ENCODE measurements at places on chromosomes 7 and 10.

- DNase-seq: no peak
Observed at GRCh38 chr10:79047875-79048638, 20.7 kb upstream of the ZMIZ1 start.

- DNase-seq: no peak
Observed at GRCh38 chr10:77630507-77630848, 7.1 kb downstream of the KCNMA1 start.

GRCh38 chr10:132156382-132156781 lies 30.4 kb upstream of the DPYSL4 start:
- no peak for DNase-seq

DNA sequence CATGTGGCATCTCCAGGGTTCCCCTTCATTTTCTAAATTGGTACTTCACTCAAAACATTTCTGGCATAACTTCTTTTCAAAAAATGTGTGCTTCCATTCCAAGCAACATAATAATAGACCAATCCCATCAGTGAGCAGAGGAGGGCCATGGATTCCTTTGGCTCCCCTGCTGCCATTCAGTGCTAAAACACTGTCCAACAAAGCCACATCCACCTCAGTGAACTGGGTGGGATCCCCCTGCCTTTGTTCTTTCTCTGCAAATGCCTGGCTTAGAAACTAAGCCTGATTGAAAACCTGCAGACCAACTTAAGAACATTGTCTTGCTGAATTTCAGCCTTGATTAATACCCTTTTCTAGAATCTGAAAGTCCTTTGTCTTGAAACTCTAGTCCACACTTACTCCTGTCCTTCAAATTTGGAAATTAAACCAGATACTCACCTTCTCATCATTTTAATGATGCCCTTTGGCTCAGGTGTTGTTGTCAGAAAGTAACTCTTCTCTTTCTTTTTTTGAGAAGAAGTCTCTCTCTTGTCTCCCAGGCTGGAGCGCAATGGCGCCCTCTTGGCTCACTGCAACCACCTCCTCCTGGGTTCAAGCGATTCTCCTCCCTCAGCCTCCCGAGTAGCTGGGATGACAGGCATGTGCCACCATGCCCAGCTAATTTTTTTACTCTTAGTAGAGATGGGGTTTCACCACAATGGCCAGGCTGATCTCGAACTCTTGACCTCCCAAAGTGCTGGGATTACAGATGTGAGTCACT lies 132.3 kb downstream of the PLXNA4 start:
- DNase-seq: no peak

DNA sequence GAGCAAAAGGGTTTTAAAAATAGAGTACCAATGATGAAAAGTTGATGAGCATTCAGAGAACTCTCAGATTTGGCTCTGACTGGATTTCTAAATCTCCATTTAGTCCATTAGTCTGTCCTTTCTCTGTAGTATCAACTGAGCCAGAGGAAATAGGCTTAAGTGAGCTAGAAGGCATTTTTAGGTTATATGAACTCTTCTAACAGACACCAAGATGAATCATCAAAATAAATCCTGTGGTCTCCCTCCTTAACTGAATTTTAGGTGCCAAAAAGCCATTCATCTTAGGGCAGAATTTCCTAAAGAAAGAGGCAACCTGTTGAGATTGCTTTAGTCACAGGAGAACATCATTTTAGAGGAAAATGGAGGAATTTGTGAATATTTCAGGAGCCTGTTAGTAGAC lies 305.1 kb downstream of the AUTS2 start:
- DNase-seq: no peak

DNA sequence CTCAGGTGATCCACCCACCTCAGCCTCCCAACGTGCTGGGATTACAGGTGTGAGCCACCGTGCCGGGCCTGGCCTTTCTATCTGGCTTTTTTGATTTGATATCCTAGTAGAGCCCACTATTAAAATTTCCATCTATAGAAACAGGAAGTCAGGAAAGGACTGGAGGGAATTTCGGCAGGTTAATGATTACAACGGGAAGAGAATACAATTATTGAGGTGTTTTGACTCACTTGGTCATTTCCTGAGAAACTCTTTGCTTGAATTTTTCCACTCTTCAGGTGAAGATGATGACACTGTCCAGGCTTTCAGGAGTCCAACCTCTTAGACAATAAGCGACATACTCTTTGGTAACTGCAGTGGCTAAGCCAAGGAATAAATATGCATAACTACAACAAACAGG lies 1.1 kb upstream of the MKLN1 start:
- no peak for DNase-seq

GRCh38 chr10:75083972-75084833 lies 27.3 kb upstream of the SAMD8 start:
- DNase-seq: no peak

- no peak for DNase-seq
Observed at GRCh38 chr7:118517275-118517674, 292.8 kb downstream of the ANKRD7 start.

DNA sequence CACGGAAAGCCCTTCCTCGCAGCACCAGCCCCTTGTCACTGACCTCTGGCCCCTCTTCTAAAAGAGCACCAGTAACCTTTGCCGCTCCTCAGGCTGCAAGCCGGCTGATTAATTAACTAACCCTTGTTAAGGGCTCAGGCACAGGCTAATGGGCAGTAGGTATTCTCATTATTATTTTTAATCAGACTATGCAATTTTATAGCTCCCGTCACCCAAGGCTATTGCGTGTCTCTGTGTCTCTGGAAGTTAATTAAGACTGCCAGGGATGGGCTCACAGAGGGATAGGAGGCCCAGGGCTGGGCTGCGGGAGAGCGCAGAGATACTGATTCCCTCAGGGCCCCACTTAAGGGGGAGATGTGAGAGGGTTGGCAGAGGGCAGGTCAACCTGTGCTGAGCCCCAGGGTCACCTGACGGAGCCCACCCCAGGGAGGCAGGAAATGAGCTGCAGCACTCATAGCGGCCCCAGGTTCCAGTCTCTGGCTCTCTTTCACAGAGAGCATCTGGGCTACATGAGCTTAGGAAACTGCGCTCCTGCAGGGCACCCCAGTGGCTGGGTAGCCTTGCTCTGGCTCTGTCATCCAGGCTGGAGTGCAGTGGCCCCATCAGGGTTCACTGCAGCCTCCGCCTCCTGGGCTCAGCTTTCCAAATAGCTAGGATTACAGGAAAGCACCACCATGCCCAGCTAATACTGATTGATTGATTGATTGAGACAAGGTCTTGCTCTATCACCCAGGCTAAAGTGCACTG lies 92.2 kb upstream of the LRRC4 start:
- DNase-seq: no peak

- peak; percentile 96 for DNase-seq
Observed at GRCh38 chr7:158704524-158705233, at the start of gene NCAPG2. Gene NCAPG2 (minus strand): TSS chr7:158704804. CDS start chr7:158701899, 2,905 bp downstream.

DNA sequence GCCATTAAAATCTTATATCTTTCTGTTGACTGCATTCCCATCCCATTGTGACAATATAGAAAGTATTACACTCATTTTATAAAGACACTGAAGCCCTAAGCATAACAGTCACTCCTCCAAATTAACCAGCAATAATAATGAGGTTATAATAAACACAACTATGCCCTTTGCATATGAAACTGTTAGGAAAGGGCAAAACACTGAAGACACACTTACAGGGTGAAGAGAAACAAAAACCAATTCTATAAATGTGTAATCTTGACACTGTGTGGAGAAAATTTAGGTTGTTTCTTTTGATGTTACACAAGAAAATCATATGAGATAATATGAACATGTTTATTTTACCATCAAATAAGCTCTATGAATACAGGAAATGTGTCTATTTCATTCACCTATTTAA lies 14.0 kb upstream of the GPR37 start:
- DNase-seq: no peak

DNA sequence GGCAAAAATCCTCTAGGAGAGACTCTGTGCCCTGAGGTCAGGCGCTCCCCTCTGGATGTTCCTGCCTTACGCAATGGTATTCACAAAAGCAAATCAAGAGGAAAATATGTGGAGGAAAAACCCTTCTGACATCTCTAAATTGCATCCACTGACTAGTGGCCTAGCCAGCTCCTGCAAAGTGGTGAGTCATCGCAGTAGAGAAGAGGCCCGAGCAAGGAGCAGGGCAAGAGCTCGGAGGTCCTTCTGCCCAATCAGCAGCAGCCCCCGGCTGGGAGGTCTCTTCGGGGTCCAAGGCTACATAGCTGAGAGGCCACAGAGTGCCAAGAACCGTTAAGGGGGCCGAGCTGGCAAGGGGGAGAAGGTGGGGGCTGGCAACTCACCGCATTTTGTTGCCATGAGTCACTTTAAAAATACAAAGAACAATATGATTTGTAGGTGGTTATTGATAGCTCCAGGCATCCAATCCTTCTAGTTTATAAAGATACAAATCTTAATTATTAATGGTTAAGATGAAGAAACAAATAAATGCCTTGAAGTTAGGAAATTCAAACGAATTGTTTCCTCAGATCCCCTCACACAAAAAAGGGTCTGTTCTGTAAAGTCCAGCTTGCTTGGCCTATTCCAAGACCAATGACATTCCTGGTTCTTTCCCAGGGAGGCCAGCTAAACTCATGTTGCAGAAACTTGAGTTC lies 161.6 kb downstream of the PKD1L1 start:
- DNase-seq: no peak

DNA sequence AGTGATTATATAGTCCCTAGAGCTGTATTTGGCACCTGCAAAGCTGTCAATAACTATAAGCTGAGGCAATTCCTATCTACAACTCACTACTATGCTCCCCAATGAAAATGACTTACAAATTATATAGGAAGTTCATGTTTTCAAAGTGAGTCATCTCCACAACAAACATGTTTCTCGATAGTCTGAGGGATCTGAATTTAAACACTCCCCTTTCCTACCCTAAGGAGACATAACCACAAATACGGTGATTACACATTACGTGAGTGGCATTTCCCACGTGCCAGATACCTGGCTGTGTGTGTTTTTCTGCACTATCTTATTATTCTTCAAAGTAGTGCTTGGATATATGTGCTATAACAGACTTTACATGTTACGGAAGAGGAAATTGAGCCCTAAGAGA lies 122.5 kb upstream of the C1QL3 start:
- DNase-seq: no peak
